Pons (tissue), 1 donor: ENCODE measurements at places on chromosomes 2 and 18.

- DNase-seq: no peak
These were observed 190.4 kb downstream of the NRP2 start for GRCh38 chr2:205872716-205873115.

GRCh38 chr2:19609266-19609665, 250.8 kb upstream of the OSR1 start:
- no peak for DNase-seq

DNA sequence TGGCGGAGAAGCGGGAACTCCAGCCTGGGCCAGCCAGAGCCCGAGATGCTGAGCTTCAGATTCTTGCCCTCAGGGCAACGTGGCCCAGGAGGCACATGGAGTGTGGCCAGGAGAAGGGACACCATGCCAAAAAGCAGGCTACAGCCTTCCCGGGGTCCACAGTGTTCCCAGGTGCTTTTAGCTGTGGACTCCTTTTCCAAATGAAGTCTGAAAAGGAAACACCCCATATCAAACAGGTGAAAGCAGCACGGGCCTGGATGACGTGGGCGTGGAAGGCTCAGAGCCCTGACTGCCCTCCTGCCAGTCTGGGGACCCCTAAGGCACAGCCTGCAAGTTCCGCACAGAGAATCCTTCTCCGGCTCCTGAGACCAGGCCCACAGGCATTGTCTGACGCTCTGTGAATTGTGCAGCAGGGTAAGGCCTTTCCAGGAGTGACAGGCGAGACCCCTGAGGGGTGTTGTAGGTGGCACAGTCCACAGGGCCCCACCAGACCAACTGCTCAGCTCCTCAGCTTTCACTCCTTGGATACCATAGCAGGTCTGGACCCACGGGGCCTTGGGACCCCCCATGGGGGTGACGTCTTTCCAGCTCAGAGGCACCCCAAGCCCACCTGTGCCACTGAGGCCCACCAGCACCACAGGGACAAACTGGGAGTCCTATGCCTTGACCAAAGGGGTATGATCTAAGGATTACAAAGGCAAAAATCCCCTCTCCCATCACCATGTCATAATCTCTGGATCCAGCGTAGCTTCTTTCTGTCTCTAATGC, 69.6 kb upstream of the RAB6C start:
- DNase-seq: no peak

DNA sequence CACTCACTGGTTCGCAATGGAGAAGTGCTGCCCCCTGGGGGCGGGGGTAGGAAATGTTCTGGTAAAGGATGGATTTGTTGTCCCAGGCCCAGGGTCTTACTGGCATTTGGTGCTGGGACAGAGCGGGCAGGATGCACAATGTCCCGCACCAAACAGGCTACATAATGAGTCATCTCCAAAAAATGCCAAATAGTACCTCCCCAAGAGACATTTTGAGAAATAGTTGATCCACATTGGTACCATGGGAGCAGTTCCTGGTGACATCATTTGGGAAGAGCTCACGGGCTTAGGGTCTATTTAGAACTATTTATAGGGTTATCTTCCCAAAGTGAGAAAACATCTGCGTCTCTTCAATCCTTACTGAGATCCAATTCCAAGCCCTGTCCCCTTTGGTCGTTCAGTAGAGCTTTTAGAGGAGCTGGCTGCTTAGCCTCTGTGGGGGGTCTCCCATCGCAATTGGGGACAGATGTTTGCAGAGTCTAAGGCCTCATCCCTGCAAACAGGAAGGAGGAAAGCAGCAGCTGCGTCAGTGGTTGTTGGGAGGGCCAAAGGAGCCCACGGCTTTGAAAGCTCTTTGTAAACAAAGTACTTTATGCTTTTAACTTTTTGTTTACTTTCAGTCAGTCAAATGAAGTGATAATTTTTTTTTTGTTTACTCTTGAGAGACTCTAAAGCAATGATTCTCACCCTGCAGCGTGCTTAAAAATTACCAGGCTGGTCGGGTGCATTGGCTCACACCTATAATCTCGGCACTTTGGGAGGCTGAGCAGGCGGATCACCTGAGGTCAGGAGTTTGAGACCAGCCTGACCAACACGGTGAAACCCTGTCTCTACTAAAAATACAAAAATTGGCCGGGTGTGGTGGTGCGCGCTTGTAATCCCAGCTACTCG, 49.3 kb downstream of the GREB1 start:
- DNase-seq: peak; percentile 76

DNA sequence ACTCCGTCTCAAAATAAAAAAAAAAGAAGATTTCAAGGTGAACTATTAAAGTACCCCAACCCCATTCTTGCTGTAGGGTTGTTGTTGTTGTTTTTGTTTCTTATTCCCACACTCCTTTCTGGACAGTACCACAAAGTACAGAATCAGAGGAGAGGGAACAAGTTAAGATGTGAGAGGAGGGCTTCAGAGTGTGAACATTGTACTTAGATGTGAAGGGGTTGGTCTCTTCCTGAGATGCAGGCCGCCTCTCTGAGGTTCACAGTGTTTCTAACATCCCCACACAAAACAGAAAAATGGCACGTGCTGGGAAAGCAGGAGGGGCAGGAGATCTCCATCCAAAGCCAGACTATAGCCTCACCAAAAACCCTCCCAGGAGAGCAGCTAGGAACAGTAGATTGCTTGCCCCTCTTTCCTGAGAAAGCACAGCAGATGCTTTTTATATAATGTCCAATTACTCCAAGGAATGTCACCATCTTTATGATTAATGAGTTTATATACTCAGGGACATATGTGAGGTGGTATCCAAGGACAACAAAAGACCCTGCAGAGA, 22.6 kb downstream of the ADD2 start:
- no peak for DNase-seq

- DNase-seq: peak; percentile 43
These were observed 1.2 kb downstream of the GYPC start for GRCh38 chr2:126657148-126657635.

DNA sequence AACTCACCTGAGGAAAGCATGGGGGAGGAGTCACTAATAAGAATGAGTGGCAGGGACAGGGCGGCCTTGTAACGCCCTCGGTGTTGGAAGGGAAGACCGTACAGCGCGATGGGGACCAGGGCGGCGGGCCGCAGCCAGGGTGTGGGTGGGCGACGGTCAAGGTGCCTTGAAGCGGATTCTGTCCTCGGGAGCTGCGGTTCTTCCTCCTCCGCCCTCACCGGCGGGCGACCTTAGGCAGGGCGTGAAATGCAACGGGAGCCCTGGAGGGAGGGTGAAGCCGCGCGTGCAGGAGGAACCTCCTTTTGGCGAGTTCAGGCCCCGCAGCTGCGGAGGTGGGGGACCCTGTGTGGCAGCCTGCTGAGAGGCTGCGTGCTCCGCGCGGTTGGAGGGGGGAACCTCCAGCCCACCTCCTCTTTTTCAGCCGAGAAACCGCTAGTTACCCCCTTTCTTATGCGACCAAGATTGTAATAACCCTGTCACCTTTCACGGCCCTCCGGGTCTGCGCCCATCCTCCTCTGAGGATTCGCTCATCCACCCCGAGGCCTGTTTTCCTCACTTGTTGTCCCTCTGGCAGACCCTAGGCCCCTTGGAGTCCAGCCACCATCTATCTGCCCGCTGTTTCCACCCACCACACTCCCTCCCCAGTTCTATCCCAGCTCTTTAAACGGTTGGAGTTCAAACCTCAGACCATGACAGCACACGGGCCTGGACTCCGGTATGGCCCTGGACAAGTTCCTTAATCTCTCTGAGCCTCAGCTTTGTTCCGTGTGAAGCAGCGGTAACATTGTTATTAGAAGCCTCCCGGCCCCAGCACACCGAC, 823 bp upstream of the RNU2-63P start:
- DNase-seq: no peak

GRCh38 chr2:240455272-240455646, 19.8 kb downstream of the GPC1 start:
- no peak for DNase-seq

DNA sequence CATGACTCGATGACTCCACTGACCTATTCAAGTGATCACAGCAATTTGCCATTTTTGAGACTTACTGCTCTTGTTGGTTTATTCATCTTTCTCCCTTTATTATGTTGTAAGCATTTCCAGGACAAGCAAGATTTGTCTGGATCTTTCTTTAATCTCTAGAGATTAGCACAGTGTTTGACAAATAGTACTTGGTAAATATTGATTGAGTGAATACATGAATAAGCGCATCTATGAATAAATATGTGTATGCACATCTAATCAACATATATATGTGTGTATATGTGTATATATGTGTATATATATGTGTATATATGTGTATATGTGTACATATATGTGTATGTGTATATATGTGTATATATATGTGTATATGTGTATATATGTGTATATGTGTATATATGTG, 7.3 kb downstream of the TMX3 start:
- no peak for DNase-seq

GRCh38 chr2:96642564-96643360, at the start of gene FER1L5:
FER1L5 (plus strand) TSS chr2:96642764; CDS start chr2:96642837, 73 bp downstream.
- no peak for DNase-seq

DNA sequence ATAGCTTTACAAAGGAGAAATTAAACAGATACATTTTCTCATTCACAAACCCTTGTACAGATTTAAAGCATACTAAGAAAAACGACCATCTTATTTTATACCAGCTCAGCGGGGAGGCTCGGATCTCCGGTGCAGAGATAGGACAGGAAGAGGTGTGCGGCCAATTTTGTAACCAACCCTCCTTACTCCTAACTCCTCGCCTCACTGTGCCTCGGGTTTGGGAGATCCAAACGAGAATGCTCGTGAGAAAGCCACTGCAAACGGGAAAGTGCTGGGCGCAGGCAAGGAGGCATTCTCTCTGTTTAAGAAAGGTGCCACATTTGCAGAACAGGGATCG, 1.2 kb downstream of the KDSR start:
- no peak for DNase-seq

GRCh38 chr2:12212841-12213597, 466.6 kb downstream of the LPIN1 start:
- no peak for DNase-seq

DNA sequence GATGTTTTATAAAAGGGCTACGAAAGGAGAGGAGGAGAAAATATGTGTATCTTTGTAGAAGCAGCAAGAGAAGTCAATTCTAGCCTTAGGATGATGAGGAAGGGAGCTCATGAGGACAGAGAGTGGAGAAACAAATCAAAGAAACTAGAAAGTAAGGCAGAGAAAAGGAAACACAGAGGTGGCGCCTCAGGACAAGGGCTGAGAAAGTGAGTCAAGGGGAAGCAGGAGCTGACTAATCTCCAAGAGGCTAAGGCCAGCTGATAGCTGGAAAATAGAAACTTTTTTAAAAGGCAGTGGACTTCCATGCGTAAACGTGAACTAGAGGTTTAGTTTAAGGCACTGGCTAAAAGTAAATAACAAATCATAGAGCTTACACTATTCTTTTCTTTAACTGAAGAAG, 173.3 kb downstream of the ANKRD44 start:
- DNase-seq: no peak

DNA sequence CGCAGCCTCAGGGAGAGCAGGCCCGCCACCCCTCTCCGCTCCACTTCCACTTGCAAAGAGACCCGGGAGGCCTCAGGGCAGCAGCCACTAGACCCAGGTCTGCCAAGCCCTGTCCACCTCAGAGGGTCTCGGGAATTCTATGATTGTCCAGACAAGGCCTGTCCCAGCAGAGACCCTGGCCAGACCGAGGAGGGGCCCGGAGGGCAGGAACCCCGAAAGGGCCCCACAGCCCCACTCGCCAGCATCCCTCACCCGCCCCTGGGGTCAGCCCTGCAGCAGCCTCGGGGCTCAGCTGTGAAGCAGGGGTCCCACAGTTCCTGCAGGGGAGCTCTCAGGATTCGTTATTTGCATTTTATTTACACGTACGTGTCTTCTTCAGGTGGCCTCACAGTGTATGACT, 269.5 kb downstream of the EIPR1 start:
- no peak for DNase-seq

DNA sequence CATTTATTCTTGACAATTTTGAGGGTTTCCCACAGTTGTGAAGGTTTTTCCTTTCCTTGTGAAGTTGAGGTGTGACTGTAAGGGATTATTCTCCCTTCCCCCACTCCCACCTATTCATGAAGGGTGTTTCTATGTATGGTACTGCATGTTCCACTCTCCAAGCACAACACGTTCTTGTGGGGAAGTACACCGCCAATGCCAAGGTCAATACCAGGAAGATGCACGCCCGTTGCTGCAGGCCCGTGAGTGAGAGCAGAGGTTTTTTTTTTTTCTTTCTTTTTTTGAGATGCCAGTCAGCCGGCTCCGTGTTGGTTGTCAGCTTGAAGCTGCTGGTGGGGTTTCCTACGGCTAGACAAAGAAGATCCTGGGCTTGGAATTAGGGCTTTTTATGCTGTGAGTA, 38.6 kb upstream of the EPHA4 start:
- DNase-seq: no peak

- DNase-seq: peak; percentile 66
These were observed 141.8 kb downstream of the GRB14 start for GRCh38 chr2:164479460-164479859.

GRCh38 chr2:6441800-6442199, 423.9 kb downstream of the CMPK2 start:
- no peak for DNase-seq

- DNase-seq: no peak
These were observed 3.0 kb downstream of the ARMC9 start for GRCh38 chr2:231201475-231201814.

- DNase-seq: peak; percentile 32
These were observed 221.8 kb downstream of the INSIG2 start for GRCh38 chr2:118309946-118310680.

- DNase-seq: no peak
These were observed 126.6 kb downstream of the ARHGEF4 start for GRCh38 chr2:130963196-130963848.

- peak; percentile 89 for DNase-seq
These were observed 89.4 kb downstream of the HDAC4 start for GRCh38 chr2:239311132-239312040.

DNA sequence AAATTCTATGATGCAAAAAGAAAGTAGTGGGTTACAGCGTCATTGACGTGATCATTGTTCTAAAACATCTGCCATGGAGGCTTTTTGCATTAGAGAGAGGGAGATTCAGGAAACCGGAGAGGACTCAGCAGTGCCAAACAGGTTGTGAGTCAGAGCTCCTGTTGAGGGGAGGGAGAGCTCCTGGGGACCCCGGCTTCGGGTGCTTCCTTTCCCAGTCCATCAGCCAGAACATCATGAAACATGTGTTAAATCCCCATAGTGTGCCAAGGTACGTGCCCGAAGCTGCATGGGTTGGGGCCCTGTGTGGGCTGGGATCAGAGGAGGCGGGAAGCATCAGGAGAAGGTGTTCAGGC, 791 bp upstream of the CYRIA start:
- no peak for DNase-seq
